ENCODE measurements at places on chromosomes 6 and 20. TPM values are rescaled to one million over a fixed set of nuclear protein-coding genes. Genes with fewer than 3 reads are reported as not detected.
A peak's percentile ranks its signal among the peaks of the same experiment; 100 is the strongest.

CCN6 gene
- 0.17 TPM for polyA plus RNA-seq

DNA sequence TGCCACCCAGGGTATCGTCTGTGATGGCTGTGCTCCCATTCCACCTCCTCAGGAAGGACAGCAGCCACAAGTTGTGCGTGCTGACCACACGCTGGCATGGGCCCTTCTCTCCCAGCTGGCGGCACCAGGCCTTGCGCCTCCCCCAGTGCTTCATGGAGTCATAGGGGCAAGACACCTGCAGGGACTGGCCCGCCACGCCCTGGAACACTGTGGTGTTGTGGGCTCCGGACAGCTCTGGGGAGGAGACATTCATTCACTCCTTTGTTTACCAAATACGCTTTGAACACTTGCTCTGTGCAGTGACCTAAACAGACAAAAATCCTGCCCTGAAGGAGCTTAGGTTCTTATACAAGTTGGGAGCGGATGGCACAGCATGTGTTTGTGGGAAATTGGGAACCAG is 1.5 kb downstream of the TREM2 start:
- no peak overlapping the region for H3K4me3 ChIP-seq
- no peaks in the 10 kb centered on the region for H3K36me3 ChIP-seq
- no peak for DNase-seq
- H3K27me3 ChIP-seq = no peaks in the 10 kb centered on the region

GRCh38 chr6:155882527-155883333 is 427.1 kb upstream of the NOX3 start:
- H3K27me3 ChIP-seq = no peaks in the 10 kb centered on the region
- no peak overlapping the region for H3K4me3 ChIP-seq
- no peak overlapping the region for H3K27ac ChIP-seq
- no peaks in the 10 kb centered on the region for H3K36me3 ChIP-seq
- DNase-seq = no peak

DNA sequence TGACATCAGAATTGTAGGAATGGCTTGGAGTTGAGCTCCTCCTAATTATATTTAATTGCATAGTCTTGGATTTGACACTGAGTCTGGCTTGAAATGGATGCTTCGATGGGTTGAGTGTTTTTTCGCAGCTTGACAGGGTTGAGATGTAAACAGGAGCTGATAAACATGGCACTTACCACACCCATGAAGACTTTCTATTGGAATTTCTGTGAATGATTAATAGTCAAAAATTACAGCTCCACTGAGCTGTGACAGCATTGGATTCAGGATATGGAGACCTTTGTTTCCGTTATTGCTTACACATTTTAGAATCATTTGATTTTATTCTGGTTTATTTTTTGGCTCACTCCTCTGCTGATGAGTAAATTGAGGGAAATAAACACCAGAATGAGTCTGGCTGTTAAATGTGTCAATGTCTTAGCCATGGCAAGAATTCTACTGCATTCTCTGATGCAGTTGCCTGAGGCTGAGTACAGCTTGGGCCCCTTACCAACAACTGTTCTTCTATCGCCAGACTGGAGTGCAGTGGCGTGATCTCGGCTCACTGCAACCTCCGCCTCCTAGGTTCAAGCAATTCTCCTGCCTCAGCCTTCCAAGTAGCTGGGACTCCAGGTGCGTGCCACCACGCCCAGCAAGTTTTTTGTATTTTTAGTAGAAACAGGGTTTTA is 128.1 kb upstream of the DOK5 start:
- no peaks in the 10 kb centered on the region for H3K27me3 ChIP-seq
- H3K36me3 ChIP-seq = no peaks in the 10 kb centered on the region
- no peak overlapping the region for H3K4me3 ChIP-seq
- no peaks in the 10 kb centered on the region for H3K4me1 ChIP-seq

DNA sequence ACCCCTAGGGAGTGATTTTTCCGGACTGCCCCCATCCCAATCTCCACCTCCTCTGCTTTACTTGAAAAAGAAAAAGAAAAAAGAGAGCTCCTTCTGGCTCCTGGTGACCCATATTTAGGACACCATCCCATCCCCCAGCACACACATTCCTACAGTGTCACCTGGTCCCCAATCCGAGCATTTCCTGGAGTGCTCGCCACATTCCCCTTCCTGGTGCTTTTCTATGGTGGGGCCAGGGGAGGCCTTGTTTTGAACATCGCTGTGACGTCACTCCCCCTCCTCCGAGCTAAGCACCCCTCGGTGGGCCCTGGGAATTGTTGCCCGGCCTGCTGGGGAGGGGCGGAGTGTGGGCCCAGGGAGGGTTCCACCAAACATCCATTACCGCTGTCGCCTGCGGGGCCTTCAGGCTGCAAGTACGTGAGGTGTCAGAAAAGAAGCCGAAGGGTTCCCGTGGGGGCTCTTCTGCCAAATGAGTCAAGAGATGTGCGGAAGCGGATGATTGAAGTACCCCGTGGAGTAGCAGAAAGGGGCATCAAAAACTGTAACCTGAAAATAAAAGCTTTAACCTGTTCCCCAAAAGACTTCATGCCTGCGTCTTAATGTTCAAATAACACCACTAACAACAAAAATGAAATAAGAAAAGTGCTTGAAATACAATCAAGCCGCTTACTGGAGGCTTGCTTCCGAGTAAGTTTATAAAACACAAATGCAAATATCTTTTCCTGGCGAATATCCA is 2.8 kb upstream of the FOXC1 start:
- no peak overlapping the region for H3K27ac ChIP-seq
- peak overlapping the region; percentile 2 for H3K4me3 ChIP-seq
- H3K4me1 ChIP-seq = peaks cover 8% of the 10 kb centered on the region
- H3K27me3 ChIP-seq = peaks cover 91% of the 10 kb centered on the region

DNA sequence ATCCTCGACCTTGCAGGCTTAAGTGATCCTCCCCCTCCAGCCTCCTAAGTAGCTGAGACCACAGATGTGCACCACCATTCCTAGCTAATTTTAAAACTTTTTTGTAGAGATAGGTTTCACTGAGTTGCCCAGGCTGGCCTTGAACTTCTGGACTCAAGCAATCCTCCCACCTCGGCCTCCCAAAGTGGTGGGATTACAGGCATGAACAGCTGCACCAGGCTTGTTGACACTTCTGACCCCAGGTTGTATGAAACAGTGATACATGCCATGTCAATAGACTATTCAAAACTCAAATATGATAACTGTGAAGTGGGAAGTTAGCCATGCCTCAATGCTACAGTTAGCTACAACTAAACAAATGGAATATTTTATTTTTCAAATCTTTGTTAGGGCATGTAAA is 20.1 kb upstream of the SHLD1 start:
- DNase-seq = no peak
- H3K4me3 ChIP-seq = no peak overlapping the region
- H3K4me1 ChIP-seq = no peaks in the 10 kb centered on the region
- no peaks in the 10 kb centered on the region for H3K27me3 ChIP-seq

DNA sequence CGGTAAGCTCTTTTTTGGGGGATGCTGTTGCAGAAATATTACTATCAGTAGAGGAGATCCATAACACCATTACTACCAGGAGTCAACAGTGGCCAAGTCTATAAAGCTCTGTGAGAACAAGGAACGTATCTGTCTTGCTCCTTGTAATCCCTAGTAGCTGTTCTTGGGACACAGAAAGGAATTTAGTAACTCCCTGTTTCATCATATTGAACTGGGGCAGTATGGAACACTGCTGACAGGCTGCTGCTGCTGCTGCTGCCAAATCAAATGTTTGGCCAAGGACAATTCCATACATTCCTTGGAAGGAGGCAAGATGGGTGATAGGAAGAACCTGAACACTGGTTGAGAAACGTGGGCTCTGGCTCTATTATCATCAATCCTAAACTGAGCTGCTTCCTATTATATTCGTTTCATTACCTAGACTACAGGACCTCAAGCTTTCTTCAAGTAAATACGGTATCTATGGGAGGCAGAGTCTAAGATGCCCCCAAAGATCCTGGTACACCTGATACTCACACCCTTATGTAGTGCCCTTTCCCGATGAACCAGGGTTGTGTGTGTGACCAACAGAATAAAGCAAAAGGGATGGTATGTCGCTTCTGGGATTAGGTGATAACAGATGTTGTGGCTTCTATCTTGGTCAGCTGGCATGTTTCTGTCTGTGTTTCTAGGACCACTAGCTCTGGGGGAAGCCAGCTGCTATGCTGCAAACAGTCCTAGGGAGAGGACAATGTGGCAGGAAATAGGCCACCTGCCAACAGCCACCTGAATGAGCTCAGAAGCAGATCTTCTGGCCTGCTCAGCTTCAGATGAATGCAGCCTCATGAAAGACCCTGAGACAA is 39.5 kb downstream of the ELOVL5 start:
- H3K4me1 ChIP-seq = peaks cover 7% of the 10 kb centered on the region
- DNase-seq = no peak
- H3K36me3 ChIP-seq = no peaks in the 10 kb centered on the region
- H3K27ac ChIP-seq = no peak overlapping the region
- H3K27me3 ChIP-seq = no peaks in the 10 kb centered on the region
- no peak overlapping the region for H3K4me3 ChIP-seq

DNA sequence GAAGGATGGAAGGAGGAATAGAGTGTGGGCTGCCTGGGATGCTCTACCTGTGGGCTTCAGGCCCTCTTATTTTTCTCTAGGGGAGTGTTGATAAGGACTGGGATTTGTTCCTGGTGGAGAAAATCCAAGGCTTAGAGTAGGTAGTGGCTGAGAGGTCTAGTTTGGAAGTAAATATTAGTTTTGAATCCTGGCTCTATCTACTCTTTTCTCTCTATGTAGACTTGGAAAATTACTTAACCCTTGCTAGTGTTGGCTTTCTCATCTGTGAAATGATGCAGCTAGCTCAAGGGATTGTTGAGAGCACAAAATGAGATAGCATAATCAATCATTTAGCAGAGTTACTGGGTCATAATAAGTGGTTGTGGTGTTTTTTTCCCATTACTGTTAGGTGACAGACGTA is 102.7 kb upstream of the MLIP start:
- no peak overlapping the region for H3K27ac ChIP-seq
- H3K4me3 ChIP-seq = no peak overlapping the region
- no peak for DNase-seq
- peaks cover 27% of the 10 kb centered on the region for H3K4me1 ChIP-seq
- no peaks in the 10 kb centered on the region for H3K36me3 ChIP-seq

DNA sequence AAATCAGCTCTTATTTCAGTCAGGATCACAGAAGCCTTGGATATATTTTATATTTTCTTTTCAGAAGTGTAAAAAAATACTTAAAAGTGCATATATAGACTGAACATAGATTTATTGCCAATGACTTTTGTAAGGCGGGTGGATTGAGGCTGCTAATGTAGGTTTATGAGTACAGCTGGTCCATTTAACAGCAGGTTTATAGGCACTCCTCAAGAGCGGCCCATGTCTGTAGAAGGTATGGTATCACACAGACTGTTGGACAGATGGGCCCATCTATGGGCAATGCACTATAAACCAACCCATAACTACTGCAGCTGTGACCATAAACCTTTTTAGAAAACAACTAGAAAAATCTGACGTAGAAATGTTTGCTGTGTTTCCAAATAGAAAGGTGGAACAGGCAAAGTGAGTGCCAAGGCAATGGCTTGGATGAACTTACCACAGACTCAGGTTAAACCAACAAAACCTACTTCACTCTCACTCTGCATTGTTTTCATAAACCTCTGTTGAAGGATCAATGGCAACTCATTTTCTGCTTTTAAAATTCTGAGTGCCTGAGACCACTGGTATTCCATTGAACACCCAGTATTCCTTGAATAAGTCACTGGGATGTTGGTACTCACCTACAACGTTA is 170.6 kb upstream of the EYA4 start:
- no peaks in the 10 kb centered on the region for H3K36me3 ChIP-seq
- no peak overlapping the region for H3K27ac ChIP-seq
- no peaks in the 10 kb centered on the region for H3K27me3 ChIP-seq
- DNase-seq = no peak

DNA sequence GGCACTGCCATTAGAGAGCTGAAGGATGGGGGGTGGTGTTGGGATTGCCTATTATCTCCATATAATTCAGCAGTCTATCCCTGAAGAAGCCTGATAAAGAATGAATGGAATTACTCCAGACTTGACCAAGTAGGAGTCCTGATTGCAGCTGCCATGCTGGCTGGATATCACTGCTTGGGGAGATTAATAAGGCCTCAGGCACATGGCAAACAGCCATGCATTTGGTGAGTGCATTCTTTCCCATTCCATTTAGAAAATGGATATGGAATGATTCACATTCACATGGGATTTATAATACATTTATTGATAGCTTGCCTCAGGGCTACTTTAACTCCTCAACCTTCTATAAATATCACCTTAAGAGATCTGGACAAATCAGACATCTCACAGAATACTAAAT is 49.6 kb upstream of the HLA-A start:
- peaks cover 17% of the 10 kb centered on the region for H3K27me3 ChIP-seq
- no peaks in the 10 kb centered on the region for H3K4me1 ChIP-seq
- no peak overlapping the region for H3K27ac ChIP-seq
- H3K36me3 ChIP-seq = no peaks in the 10 kb centered on the region
- DNase-seq = no peak
- no peak overlapping the region for H3K4me3 ChIP-seq

- no peaks in the 10 kb centered on the region for H3K36me3 ChIP-seq
- no peaks in the 10 kb centered on the region for H3K27me3 ChIP-seq
- H3K4me3 ChIP-seq = no peak overlapping the region
- H3K27ac ChIP-seq = no peak overlapping the region
- H3K4me1 ChIP-seq = peaks cover 11% of the 10 kb centered on the region
These were observed 220.7 kb upstream of the DEFB112 start for GRCh38 chr6:50270415-50270814.

TBCC gene
- 53.3 TPM for polyA plus RNA-seq

GRCh38 chr6:140784573-140784972 is 1348.2 kb upstream of the GJE1 start:
- no peaks in the 10 kb centered on the region for H3K27me3 ChIP-seq
- H3K36me3 ChIP-seq = no peaks in the 10 kb centered on the region
- H3K27ac ChIP-seq = no peak overlapping the region
- H3K4me3 ChIP-seq = no peak overlapping the region
- no peaks in the 10 kb centered on the region for H3K4me1 ChIP-seq

PTPRT gene
- not detected for polyA plus RNA-seq

- peaks cover 16% of the 10 kb centered on the region for H3K4me1 ChIP-seq
- H3K36me3 ChIP-seq = no peaks in the 10 kb centered on the region
- no peaks in the 10 kb centered on the region for H3K27me3 ChIP-seq
These were observed 3.0 kb downstream of the CSNK2A1 start for GRCh38 chr20:540391-541201.

CLPSL1 gene
- not detected for polyA plus RNA-seq

DNA sequence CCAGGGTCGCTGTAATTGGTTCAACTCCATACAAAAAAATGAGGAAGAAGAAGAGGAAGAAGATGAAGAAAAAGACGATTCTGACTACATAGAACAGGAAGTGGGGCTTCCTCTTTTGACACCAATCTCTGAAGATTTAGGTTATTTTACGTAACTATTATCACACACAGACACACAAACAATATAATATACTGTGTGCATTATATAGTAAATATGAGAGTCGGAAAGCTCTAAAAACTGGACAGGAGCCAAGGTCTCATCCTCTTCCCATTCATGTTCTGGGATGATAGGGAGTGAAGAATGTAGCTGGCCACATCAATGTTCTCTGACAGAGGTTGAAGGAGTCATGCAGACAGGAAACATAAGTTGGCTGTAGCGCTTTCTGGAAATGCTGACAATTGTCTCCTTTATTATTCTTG is 13.3 kb downstream of the RSPH4A start:
- no peaks in the 10 kb centered on the region for H3K27me3 ChIP-seq
- H3K36me3 ChIP-seq = peaks cover 3% of the 10 kb centered on the region
- no peak overlapping the region for H3K27ac ChIP-seq
- H3K4me3 ChIP-seq = no peak overlapping the region
- H3K4me1 ChIP-seq = no peaks in the 10 kb centered on the region
